ENCODE measurements at places on chromosomes 12 and 14.

DNA sequence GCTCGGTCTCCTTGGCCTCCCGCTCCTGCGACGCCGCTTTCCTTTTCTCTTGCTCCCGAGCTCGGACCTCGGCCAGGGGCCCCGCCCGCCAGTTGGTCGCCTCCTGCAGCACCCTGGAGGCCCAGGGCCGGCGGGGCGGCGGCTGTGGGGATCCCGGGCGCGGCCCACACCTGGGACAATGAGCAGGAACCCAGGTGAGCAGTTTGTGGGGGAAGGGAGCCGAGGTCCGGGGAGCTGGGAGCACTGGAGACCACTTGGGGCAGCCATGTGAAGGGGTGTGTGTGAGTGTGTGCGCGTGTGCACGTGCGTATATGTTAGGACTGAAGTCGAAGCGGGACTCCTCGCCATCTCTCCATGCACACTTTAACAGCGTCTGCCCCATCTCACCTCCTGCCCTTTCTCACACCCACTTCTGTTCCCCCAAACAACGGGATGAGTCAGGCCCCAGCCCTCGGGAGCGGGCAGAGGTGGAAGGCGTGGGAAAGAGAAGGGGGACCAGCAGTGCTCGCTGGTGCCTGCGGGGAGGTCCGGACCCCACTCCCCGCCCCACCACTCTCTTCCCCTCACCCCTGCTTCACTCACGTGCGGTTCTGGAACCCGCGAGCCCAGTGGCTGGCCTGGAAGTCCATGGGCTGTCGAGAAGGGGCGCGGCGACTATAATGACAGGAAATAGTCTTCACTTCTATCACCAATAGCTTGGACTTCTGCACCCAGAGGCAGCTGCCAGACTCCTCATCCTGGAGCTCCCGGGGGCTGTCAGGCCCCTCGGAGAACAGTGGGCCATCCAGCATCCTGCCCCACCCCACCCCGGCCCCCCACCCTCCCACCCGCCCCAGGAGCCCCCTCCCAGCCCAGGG is 450 bp downstream of the DDN start:
- no peak for DNase-seq

GRCh38 chr12:44015333-44015941 is 179.6 kb downstream of the TMEM117 start:
- DNase-seq, result peak; percentile 10

- DNase-seq, result no peak
Observed at GRCh38 chr12:104680070-104680469, 223.3 kb downstream of the CHST11 start.

DNA sequence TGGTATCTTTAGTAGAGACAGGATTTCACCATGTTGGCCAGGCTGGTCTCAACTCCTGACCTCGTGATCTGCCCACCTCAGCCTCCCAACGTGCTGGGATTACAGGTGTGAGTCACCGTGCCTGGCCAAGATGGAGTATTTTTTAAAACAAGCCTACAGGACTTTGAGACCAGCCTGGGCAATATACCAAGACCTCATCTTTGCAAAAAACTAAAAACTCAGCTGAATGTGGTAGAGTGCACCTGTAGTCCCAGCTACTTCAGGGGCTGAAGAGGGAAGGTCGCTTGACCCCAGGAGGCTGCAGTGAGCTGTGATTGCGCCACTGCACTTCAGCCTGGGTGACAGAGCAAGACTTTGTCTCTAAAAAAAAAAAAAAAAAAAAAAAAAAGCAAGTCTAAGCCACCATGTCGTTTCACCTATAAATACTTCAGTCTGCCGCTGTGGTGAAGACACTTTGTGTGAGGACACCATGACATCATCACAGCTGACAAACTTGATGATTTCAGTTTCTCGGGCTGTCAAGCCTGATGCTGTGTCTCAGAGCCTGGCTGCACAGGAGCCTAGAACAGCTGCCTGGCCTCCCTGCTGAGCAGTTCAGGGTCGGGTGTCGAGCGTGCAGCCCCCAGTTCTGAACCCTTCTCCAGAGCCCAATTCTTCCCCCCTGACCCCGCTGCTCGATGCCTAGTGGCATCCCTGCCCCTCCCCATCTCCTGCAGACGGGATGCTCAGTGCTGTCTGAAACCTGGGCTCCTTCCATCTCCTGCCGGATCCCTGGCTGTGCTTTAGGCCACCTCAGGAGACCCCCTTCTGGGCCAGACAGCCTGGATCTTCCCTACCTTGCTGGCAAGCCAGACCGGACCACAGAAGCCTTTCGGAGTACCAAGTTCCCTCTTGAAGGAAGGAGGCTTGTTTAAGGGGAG is 119.2 kb upstream of the EVL start:
- no peak for DNase-seq
